ENCODE measurements at places on chromosomes 3 and 15.

- DNase-seq, result no peak
These were observed 110.0 kb downstream of the DGKG start for GRCh38 chr3:186251948-186252619.

- DNase-seq, result no peak
These were observed 32.6 kb downstream of the SERPINI2 start for GRCh38 chr3:167441256-167441655.

DNA sequence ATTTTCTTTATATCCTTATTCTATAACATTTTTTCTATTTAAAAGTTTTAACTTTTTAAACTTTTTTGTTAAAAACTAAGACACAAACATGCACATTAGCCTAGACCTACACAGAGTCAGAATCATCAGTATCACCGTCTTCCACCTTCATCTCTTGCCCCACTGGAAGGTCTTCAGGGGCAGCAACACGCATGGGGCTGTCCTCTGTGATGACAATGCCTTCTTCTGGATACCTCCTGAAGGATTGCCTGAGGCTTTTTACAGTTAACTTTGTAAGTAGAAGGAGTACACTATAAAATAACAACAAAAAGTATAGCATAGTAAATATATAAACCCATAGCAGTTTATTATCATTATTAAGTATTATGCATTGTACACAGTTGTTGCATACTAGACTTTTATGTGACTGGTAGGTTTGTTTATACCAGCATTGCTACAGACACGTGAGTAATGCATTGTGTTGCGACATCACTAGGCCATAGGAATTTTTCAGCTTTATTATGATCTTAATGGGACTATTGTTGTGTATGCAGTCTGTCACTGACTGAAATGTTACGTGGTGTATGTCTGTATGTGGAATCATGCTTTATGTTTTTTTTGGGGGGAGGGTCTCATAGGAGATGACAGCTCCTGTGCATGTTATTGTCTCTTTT, 18.2 kb downstream of the ATP1B3 start:
- no peak for DNase-seq

- DNase-seq, result no peak
These were observed 9.9 kb upstream of the RFT1 start for GRCh38 chr3:53139906-53140846.

Data from activated CD4-positive, alpha-beta T cell treated with anti-CD3 and anti-CD28 coated beads, Interleukin-2, amount 50 U/mL, for 1 hour (primary cell).